Stimulated activated CD8-positive, alpha-beta memory T cell treated with anti-CD3 and anti-CD28 coated beads, Interleukin-7, amount 100 ng/mL, for 24 hours (primary cell): ENCODE measurements at places on chromosomes 7 and 10.

DNA sequence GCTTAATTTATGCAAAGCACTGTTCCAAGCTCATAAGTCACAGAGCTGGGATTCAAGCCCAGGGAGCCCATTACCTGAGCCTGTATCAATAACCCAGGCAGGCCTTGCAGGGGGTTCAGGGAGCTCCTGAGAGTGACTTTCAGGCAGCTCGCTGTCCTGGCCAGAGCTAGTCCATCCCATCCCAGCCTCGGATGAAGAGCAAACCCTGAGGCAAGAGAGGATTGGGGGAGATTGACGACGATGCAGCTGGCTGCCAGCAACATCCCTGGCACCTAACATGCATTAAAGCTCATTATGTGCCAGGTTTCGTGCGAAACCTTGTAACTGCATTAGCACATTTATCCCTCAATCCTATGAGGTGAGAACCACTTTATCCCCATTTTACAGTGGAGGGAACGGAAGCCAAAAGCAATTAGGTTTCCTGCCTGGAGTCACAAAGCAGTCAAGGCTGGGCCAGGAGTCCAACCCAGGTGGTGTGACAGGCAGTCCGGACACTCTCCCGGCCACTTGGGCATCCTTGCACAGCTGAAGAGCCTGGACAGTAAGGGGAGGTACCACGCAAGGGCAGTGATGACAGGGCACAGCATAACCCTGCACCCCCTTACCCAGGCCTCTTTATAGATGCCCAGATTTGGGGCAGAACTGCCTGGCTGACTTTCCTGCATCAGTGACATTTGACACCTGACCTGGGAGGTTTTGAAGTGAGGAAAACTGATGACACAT, 129.8 kb upstream of the CHST15 start:
- DNase-seq, result no peak

- no peak for DNase-seq
These were observed 16.3 kb upstream of the SH2B2 start for GRCh38 chr7:102270178-102270887.

DNA sequence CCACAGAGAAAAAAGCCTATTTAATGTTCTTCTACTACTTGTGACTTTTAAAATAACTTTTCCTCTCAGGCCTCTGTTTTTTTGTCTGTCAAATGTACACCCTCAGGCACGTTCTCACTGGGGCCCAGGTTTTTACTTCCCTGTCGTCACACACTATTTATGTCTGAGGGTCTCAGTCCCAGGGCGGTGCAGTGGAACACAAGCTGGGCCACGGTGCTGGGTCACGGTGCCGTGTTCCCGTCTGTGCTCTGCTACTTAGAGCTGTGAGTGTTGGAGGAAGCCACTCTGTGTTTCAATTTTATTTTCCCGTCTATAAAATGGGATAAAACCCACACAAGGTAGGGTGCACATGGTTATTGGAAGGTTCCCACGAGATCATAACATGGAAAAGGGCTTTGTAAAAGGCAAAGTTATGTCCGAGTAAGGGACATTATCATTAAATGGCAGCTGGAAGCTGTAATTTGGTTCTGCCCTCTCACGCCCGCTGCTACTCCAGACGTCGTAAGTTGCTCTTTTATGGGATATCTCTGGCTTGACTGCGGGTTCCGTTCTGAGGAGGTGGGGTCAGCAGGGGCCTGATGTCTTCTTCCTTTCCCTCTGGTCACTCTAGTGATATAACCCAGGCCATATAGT, 25.2 kb downstream of the ZNF775 start:
- no peak for DNase-seq

- no peak for DNase-seq
These were observed 45.1 kb downstream of the ST8SIA6 start for GRCh38 chr10:17409170-17409733.

- DNase-seq, result no peak
These were observed 2.2 kb downstream of the PLPP4 start for GRCh38 chr10:120459185-120459584.

DNA sequence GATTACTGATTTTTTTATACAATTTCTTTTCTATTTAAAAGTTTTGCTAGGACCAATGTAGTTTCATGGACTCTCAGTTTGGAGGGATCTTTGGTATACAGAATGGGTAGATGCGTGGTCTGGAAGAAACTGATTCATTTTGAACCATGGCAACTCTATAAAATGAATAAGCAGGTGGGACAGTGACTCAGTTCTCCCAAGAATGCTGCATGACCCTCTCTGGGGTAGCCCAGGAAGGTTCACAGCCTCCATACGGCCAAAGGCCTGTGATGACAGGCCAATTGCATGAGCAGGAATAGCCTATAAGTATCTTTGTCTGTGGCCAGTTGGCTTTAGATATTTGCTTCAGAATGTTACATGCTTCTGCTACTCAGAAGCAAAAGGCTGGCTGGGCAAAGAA, 113.3 kb upstream of the RSU1 start:
- DNase-seq, result no peak

- DNase-seq, result no peak
These were observed 47.2 kb upstream of the TNRC18 start for GRCh38 chr7:5470816-5471215.

- no peak for DNase-seq
These were observed 36.6 kb upstream of the CALD1 start for GRCh38 chr7:134742688-134743350.
